ENCODE measurements at places on chromosomes 12 and 14.

DNA sequence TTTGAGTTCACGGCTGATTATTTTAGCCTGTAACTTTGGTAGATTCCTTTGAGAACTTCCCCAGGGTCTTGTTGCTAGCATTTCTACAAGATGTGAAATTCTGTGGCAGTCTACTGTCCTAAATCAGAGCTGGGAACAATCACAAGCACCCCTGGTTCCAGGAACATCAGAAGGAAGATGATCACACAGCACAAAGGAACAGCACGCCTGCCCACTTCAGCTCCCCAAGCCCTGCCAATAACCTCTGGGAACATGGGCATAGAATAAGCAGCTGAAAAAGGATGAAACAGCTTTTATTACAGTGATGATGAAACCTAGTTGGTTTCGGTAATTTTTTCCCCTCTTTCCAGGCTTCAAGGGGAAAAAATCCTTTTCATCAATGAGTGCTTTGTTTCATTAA lies 12.3 kb downstream of the GPR19 start:
- no peak for DNase-seq

DNA sequence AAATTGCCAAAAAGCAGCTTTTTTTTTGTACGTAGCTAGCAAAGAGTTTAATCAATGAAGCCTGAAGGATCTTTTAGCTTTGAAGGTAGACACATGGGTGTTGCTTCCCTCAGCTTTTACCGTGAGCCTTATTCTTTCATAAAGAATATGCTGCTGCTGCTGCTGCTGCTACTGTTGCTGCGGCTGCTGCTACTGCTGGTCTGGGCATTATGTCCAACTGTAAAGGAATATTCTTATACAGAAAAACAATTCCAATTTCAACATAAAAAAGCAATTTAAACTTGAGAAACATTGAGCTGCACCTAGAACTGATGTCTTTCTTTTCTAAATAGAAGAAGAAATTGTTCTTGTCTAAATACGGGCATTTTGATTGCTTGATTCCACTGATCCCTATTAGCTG lies 38.9 kb upstream of the PPP1R12A start:
- no peak for DNase-seq

- DNase-seq: no peak
Measured at GRCh38 chr12:127773520-127773919, 493.4 kb upstream of the TMEM132C start.

- DNase-seq: no peak
Measured at GRCh38 chr12:90203556-90203955, 494.9 kb upstream of the ATP2B1 start.

DNA sequence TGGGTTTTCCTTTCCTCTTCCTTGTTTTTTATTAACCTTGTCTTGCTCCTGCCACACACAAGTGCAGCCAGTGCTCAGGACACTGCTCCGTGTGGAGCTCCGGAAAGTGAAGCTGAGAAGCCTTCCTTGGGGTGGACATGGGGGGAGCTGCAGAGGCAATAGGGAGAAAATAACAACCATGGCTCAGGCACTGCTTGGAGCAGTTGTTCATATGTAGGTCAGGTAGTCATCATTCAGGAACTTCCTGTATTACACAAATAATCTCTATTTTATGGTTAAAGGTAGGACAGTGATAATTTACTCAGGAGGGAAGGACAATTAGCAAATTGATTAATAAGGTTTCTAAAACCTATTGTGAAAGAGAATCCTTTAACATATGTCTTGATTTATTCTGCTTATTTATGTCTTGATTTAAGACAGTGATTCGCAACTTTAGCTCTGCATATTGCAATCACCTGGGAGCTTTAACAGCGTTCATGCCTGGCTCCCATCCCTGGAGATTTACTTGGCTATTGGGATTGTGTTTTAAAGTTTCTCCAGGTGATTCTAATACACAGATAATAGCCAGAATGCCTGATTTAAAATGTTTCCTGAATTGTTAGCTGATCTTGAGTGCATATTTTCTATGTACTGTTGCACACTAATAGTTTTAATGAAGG lies 92.1 kb downstream of the ETV6 start:
- DNase-seq: no peak

- DNase-seq: no peak
Measured at GRCh38 chr12:51863363-51863932, 14.9 kb upstream of the FIGNL2 start.

GRCh38 chr14:102452302-102452701 lies 57.3 kb downstream of the ANKRD9 start:
- no peak for DNase-seq

GRCh38 chr14:100736269-100737180 lies 9.8 kb downstream of the DLK1 start:
- DNase-seq: no peak

- no peak for DNase-seq
Measured at GRCh38 chr14:35985474-35986218, 159.5 kb downstream of the BRMS1L start.

- no peak for DNase-seq
Measured at GRCh38 chr12:4277205-4277543, 3.6 kb downstream of the CCND2 start.

DNA sequence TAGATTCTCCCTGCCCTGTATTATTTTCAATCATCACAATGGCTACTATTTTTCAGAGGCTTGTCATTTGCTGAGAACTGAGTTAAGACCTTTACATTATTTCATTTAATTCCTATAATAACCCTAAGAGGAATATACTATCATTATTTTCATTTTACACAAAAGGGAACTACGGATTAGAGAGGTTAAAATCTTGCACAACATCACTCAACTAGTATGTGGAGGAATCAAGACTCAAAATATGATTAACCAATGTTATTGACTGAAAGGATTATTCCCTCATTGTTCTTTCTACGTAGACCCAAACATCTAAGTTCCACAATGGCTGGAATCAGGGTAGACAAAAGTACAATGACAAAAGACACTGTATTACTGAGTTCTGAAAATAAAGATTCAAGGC lies 45.0 kb downstream of the GPR65 start:
- DNase-seq: no peak

DNA sequence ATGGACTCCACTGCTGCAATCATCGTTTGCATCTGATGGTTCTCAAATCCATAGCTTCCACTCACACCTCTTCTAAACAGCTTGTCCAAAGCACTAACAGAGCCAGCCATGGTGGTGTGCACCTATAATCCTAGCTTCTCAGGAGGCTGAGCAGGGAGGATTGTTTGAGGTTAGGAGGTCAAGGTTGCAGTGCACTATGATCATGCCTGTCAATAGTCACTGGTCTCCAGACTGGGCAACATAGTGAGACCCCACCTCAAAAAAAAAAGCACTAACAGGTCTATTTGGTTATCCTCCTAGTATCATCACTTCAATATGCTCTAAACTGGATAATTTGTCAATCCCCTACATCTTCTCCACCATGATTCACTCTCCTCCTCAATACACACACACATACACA lies 63.2 kb downstream of the TTC9 start:
- no peak for DNase-seq

DNA sequence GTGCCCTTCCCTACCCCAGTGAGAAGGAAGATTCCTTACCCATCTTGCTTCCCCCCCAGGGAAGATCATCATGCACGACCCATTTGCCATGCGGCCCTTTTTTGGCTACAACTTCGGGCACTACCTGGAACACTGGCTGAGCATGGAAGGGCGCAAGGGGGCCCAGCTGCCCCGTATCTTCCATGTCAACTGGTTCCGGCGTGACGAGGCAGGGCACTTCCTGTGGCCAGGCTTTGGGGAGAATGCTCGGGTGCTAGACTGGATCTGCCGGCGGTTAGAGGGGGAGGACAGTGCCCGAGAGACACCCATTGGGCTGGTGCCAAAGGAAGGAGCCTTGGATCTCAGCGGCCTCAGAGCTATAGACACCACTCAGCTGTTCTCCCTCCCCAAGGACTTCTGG lies 9.3 kb downstream of the PCK2 start:
- DNase-seq: no peak

- no peak for DNase-seq
Measured at GRCh38 chr12:111129149-111129767, 208.9 kb upstream of the MYL2 start.

DNA sequence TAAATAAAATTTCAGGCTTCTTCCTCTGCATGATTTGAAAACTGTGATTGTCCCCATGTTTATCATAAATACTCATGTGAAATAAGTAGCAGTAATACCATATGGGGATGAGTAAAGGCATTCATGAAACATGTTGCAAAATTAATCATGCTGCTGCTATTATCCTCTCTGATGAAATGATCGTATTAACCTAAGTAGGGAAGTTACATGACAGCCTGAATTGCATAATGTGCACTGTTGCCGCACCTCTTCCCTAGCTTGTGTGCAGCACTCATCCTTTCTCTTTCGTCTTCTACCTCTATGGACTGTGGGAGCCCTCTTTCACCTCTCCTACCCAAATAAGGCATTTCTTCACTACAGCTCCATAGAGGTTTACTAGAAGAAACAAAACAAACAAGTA lies 367.6 kb downstream of the SOX5 start:
- DNase-seq: no peak

DNA sequence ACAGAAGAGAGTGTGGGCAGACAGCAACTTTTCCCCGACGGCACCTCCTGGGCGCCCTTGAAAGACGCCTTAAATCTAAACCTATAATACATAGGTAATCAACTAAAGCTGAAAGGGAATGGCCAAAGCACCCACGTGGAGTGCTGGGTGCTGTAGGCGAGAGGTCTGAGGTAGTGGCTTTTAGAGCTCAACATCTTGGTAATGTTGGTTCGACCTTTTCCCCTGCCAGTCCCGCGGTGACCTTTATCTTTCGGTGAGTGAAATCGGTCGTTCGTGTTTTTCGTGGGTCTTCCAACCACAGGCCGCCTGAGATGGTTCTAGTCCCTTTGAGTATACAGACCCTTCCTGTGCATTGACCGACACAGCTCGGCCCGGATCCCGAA lies 9.1 kb downstream of the OR6S1 start:
- no peak for DNase-seq

DNA sequence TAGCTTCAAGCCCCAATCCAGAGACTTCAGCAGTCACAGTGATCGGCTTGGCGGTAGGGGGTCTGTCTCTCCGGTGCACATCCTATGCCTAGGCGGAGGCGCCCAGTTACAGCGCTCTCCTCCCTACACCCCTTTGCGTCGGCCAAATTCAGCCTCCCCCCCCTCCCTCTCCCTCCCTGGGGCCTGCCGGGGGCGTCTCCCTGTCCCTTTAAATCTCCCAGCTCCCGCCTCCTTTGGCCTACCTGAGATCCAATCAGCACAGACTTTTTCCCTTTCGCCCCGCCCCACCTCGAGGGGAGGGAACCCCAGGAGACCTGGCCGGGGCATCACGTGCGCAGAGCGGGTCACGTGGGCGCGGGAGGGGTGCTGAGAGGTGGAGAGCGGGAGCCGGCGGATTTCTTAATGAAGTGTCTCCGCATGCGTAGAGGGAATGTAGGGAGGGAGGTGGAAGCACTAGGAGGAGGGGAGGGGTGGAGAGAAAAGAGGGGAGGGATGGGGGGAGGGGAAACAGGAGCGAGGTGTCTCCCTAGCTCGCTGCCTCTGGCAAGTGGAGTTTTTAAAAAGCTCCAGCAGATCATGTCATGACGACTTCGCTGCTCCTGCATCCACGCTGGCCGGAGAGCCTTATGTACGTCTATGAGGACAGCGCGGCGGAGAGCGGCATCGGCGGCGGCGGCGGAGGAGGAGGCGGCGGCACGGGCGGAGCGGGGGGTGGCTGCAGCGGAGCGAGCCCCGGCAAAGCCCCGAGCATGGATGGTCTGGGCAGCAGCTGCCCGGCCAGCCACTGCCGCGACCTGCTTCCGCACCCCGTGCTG lies at the start of gene HOXC13:
Gene HOXC13 (plus strand): TSS at position 506 of the 815 bp plus-strand sequence. CDS start 76 bp downstream, at position 582.
- no peak for DNase-seq

DNA sequence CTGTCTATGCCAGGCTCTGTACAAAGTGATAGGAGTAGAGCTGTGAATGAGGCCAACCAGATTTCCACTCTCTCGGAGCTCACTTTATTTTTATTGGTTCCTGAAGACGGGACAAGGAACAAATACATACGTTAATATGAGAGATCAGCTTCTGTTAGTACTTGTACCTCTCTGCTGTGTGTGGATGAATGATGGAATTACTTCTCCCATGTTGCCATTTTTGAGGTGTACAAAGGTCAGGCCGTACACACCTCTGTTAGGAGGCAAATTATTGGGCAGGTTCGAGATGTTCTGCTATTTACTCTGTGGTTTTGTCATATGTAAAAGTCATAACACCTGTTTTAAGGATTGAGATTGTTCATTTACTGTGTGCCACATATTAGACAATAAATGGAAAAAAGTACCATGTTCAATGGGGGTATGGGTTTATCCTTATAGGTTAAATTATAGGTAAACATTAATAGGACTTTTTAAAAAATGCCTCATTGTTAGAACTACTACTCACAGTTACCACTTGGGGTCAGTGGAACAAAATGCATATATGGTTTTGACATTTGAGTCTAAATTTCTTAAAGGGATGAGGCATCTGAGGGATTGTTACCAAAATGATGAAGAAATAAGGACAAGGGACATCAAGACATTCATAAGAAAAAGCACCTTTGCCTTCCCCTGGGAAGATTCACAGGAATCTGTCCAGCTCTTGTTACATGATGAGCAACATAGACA lies 26.9 kb downstream of the WBP11 start:
- DNase-seq: no peak

- no peak for DNase-seq
Measured at GRCh38 chr12:127767656-127768055, 499.3 kb upstream of the TMEM132C start.

- no peak for DNase-seq
Measured at GRCh38 chr14:100789460-100790417, 36.2 kb upstream of the MEG3 start.

DNA sequence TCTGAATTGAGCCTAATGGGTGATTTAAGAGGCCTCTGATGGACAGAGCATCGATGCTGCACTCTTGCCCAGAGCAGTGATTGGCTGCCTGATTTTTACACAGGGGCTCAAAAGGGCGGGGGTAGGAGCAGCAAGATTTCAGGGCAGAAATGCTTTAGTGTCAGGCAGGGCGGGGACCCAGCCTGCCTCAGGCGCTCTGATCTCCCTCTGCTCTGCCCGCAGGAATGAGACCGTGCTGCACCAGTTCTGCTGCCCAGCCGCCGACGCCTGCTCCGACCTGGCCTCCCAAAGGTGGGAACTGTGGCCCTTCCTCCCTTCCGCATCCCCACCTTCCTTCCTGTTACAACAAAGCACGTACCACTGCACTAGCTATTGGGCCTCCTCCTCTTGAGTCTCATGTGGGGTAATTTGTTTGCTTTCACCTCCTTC lies 32.4 kb downstream of the IQSEC3 start:
- DNase-seq: no peak

GRCh38 chr12:103441437-103442181 lies 54.2 kb downstream of the C12orf42 start:
- DNase-seq: no peak

GRCh38 chr12:8699714-8700113 lies 1.9 kb downstream of the RIMKLB start:
- DNase-seq: no peak

DNA sequence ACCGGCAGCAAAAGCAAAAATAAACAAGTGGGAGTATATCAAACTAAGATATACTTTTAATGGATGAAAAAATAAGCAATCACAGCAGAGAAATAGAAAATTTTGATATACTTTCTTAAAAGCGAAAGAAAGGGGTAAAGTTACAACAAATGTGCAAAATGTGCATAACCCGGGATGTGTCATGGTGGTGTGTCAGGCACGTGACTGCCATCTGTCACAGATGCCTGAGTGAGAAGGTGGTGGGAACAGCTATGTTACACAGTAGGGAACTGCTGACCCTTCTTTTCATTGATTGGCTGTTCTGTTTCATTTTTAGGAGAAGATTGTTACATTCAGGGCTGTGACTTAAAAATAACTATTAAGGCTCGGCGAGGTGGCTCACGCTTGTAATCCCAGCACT lies 168.1 kb upstream of the PELI2 start:
- DNase-seq: no peak

All from stimulated activated CD8-positive, alpha-beta memory T cell treated with anti-CD3 and anti-CD28 coated beads, Interleukin-4, amount 100 ng/mL, for 1 hour (primary cell).